ENCODE measurements at places on chromosomes 16 and 17.

DNA sequence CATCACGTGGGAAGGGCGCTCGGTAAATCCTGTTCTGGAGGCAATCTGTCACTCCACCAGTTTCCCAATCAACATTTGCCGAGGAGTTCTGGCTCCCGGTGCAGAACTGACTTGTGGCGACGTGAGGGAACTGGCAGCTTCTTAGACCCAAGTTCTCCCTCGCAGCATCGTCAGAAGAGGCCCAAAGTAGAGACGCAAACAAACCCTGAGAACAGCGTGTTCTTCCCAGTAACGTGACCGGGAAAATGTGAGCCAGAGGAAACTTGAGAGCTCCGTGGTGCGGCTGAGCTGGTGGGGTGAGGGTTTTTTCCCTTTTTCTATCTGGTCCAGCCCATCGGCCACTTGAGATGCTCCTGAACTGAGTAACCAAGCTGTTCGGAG is 158.9 kb upstream of the CACNG5 start:
- no peak for DNase-seq

DNA sequence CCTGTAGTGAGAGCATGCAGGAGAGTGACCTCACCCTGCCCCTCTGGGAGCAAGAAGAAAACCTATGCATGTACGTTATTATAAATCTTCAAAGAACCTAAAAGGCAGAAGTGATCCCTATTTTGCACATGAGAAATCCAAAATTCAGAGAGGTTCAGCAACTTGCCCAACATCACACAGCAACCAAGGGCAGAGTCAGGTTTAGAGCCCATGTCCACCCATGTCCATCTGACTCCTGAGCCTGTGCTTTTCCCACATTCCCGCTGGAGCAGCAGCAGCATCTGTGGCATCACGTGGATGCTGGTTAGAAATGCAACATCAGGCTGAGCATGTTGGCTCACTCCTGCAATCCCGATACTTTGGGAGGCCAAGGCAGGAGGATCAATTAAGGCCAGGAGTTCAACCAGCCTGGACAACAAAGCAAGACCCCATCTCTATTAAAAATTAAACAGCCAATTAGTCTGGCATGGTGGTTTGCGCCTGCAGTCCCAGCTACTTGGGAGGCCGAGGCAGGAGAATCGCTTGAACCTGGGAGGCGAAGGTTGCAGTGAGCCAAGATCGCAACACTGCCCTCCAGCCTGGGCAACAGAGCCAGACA is 26.3 kb downstream of the METTL22 start:
- no peak for DNase-seq

DNA sequence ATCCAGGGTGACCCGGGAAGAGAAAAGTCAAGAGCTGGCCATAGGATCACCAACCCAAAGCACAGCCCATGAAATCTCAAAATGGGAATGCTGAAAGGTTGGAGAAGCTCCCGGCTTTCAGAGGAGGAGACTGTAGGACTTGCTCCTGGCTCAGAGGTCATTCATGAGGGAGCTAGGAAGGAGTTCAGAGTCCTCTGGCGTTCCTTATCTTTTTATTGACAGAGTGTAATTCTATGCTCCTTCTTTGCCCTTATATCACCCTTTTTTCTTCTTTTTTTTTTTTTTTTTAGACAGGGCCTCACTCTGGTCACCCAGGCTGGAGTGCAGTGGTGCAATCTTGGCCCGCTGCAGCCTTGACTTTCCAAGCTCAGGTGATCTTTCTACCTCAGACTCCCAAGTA is 27.3 kb upstream of the CNOT1 start:
- no peak for DNase-seq

DNA sequence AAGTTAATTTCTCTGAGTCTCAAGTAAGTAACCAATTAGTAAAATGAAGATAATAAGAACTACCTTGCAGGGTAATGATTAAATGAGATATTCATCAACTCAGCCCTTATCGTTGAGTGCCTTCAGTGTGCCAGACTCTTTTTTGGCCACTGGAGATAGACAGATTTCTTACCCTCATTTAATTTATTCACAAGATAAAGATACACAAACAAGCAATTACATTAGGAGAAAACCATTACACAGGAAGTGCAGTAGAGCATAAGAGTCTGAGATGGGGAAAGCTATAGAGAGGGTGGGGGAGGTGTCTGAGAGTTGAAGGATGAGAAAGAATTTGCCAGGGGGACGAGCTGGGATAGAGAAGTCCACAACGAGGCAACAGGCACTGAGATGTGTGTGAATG is 72.5 kb upstream of the BCAR1 start:
- no peak for DNase-seq

DNA sequence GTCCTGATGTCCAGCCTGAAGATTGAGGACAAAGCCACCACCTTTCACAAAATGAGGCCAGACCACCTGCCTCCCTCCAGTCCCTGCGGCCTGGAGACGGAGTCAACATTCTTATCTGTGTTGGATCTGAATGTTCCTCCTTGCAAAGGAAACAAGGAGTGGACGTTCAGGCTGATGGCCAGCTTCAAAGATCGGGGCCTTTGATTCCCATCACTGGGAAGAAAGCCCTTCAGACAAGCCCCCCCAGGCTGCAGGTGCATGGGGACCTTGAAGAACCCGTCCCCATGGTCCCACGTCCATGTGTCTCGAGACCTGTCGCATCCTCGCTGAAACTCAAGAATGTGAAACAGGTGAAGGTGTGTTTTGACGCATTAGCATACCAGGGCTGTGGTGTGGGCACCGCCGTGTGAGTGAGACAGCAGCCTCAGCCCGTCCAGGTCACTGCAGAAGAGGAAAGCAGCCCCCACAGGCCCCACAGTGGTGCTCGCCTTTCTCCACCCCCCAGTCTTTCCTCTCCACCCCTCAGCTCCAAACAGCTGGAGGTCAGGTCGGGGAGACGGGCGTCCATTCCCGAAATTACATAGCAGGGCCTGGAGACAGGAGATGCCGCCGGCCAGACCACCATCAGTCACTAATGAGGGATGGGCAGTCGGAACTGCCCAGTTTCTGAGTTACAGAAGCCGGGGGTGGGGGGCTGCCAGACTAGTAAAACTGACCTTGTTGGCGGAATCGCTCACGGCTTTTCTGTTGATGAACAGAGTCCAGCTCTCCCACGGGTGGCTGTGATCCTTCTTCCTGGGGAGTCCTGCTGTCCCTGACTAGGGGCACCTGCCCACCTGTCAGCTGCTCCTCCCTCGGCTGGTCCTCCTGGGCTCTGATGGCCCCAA is 877 bp upstream of the CSNK1D start:
- DNase-seq = no peak

DNA sequence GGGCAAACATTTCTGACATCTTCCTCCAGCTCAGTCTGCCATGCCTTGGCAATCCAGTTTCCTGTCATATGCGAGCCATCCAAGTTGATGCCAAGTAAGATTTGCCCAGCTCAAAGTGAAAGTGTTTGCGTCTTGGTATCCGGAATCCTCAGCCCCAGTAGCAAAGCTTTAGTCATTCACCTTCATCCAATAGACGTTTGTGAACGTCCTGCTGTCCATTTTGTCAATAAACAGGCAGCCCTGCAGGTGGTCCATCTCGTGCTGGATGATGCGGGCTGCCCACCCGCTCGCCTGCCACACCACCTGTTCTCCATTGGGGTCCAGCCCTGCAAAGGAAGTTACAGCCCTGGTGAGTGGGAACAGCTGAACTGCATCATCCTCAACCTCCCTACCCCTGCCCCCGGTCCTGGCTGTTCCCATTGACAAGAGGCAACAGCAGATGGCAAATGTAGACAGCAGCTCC is 1.5 kb downstream of the PDF start:
- DNase-seq = no peak

- DNase-seq = no peak
Measured at GRCh38 chr17:76893623-76894334, 25.6 kb downstream of the MGAT5B start.

DNA sequence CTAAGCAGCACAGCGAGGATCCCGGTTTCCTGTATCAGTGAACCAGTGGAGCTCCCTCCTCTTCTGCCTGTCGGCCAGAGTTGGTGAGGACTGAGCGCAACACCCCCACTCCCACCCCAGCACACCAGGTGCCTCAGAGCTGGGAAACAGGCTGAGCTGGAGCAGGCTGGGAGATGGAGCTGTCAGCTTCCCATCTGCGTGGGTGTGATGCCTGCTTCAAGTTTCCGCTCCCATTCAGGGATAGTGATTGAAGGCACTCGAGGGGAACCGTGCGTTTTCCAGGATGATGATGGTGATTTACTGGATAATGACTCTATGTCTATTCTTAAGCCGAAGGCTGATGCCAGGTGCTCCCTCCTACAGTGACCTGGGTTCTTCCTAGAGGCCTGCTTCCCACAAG is 144.5 kb downstream of the TMEM132E start:
- no peak for DNase-seq

- no peak for DNase-seq
Measured at GRCh38 chr17:2060681-2061440, 6.0 kb downstream of the HIC1 start.

- DNase-seq = no peak
Measured at GRCh38 chr16:27568077-27568476, 18.1 kb downstream of the KATNIP start.

DNA sequence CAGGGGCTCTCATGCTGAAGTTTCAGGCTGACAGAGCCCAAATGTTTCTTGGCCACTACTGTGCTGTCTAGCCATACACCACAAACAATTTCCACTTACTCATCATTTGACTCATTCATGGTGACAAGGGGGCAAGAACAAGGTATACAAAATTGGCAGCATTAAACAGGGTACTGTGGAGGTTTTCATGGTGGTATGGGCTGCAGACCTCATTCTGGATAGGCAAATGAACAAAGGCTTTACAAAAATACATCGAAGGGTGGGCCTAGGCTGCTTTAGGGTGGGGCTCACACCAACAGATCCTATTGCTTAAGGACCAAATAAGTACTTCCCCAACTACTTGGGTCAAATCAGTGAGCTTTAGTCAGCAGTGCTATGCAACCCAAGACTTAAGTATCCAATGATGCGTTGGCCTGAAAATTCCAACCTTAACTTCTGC is 53.0 kb downstream of the N4BP1 start:
- peak; percentile 43 for DNase-seq

DNA sequence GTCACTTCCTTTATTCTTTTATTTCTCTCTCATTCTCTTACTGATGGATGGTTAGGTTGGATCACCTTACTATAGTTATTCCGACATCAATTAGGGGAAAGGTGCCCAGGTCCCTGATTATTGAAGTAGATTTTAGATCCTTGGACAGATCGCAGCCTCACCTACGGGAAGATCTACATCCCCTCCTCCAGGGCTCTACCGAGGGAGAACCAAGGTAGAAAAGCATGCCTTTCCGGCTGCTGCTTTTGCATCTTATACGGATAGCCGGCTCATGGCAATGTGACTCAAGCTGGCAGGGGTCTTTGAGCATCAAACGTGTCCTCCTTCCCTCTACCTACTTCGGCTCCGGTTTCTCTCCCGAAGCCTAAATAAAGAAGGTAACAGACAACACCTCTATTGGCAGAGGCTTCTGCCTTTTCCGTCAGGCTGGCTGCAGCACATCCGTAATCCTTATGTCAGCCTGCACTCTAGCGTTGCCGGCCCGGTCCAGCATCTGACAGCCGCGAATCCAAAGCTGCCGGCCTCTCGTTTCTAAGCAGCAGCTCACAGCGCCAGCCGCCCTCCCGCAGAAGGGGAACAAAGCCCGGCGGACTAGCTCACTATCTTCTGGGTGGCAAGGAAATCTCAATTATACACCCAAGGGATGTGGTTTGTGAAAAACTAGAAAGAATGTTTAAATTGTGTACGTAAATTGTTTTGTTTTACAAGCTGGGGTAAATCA is 46.9 kb downstream of the IRX6 start:
- DNase-seq = peak; percentile 37

DNA sequence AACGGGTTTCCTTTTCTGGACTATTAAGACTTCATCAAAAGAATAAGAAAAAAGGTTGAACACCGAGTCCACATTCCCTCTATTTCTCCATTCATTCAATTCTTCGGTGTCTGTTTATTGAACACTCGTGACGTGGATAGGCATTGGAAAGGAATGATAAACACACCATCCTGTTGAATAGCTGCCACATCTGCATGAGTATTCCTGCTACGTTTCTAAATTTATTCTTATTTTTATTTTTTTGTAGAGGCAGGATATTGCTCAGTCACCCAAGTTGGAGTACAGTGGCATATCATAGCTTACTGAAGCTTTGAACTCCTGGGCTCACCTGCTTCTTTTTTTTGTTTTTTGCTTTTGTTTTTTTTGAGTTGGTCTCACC is 80.8 kb upstream of the CIBAR2 start:
- DNase-seq = no peak

- no peak for DNase-seq
Measured at GRCh38 chr17:27543958-27544349, 87.0 kb upstream of the LGALS9 start.

- no peak for DNase-seq
Measured at GRCh38 chr16:4019371-4019791, 96.9 kb downstream of the ADCY9 start.

GRCh38 chr17:82231562-82232321 is 2.9 kb downstream of the SLC16A3 start:
- DNase-seq = no peak

- no peak for DNase-seq
Measured at GRCh38 chr16:57194512-57194911, 8.4 kb downstream of the RSPRY1 start.

DNA sequence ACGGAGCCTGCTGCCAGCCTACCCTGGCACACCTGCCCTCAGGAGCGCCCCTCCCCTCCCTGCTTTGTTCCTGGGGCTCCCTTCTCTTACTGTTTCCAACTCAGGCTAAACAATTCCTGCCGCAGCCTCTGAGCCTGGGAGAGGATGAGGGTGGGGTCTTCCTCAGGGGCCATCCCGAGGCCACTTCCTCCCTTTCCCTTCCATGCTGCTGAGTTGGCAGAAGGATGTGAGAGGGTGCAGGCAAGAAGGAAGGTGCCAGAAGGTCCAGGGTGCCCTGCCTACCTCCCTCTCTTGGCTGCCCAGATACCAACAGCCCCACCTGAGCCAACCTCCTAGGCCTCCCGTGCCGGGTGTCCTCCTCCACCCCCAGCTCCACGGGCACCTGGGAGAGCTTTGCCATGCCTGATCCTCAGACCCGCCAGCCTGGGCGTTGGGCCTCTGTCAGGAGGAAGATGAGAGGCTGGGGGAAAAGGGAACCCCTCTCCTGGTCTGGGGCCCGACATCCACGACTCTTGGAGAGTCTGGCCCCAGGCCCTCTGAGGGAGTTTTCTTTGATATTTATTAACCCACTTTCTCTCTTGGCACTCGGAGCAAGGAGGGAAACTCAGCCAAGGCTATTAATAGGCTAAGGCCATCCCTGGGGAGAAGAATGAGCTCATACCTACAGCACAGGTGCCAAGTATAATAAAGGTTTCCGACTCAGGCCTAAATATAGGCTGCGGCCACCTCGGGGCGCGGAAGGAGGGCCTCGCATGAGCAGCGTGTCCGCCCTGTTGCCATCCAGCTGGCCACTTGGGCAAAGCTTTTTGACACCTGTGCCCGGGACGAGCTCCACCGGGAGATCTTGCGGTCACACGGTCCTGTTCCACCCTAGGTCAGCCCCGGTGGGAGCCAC is 232.0 kb downstream of the ENGASE start:
- DNase-seq = no peak

- DNase-seq = peak; percentile 66
Measured at GRCh38 chr17:80441133-80441578, 26.2 kb downstream of the ENDOV start.

GRCh38 chr16:19116711-19117449 is 3.1 kb downstream of the ITPRIPL2 start:
- no peak for DNase-seq
